ENCODE measurements at places on chromosomes 3 and 15. TPM values are rescaled to one million over a fixed set of nuclear protein-coding genes. Genes with fewer than 3 reads are reported as not detected.

MCF2L2 gene
- 2.0 TPM for total RNA-seq

ATP13A5 gene
- total RNA-seq, result not detected

OXTR gene
- 0.25 TPM for total RNA-seq

SERPINI2 gene
- not detected for total RNA-seq

NTRK3 gene
- total RNA-seq, result 4.9 TPM

DNA sequence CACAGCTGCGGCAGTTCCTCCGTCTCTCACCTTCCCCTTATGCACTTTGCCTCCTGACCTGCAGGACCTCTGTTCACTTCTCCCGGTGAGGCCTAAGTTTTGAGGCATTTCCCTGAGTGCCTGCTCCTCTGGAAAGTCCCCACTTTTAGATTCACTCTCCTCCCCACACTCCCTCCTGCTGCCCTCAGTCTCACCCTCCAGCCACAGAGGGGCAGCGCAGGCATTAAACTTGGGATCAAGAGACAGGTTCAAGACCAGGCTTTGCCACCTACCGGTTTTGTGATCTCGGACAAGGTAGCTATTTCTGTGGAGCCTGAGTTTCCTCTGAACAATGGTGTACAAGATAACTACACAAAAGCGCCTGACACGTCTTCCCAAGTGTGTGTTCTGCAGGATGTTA lies 19.4 kb downstream of the SLC6A11 start:
- no peaks in the 10 kb centered on the region for H3K36me3 ChIP-seq
- no peak for DNase-seq
- no peak overlapping the region for H3K27ac ChIP-seq

GRCh38 chr15:74053517-74053916 lies 28.8 kb downstream of the GOLGA6A start:
- peak overlapping the region; percentile 68 for H3K27ac ChIP-seq
- no peaks in the 10 kb centered on the region for H3K27me3 ChIP-seq
- no peak for DNase-seq
- no peak overlapping the region for H3K4me3 ChIP-seq

- H3K4me1 ChIP-seq, result peaks cover 13% of the 10 kb centered on the region
- H3K27ac ChIP-seq, result peak overlapping the region; percentile 51
- DNase-seq, result no peak
- no peaks in the 10 kb centered on the region for H3K27me3 ChIP-seq
Observed at GRCh38 chr15:95557226-95558046, 773.1 kb upstream of the NR2F2 start.

DNA sequence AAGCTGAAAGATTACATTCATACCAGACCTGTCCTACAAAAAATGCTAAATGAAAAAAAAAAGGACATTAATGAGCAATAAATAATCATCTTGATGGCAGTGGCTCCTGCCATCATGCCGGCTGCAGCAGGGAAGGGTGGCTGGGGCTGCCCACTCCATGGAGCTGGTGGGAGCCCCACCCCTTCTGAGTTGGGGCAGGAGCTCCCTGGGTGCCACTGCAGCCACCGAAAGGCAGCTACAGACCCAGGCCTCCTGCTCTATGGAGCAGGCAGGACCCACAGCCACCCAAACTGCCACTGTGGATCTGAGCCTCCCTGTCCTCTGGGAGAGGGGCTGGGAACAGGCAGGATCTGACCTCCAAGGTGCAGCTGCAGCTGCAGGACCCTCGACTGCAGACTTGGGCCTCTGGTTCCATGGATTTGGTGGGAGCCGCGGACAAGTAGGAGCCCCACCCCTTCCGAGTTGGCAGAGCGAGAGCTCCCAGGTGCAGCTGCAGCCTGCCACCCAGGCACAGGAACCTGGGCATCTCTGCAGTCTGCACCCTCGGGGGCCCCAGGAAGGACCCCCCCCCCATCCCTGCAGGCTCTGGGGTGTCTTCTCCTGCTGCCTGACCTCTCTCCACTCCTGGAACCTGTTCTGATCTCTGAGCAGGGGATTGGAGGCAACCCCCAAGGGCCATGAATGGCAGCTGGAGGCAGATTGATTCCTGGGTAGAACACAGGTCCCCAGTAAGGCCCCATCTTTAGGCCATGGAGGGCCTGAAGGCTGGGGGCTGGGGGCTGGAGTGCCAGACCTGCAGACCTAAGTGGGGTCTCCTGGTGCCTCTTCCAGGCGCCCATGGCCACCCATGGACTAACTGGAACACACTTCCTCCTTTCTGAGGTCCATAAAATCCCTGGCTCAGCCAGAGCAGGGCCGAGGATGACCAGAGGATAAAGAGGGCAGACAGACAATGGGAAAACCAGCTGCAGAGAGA lies 70.4 kb upstream of the TTC14 start:
- no peak overlapping the region for H3K27ac ChIP-seq
- no peak overlapping the region for H3K4me3 ChIP-seq
- no peaks in the 10 kb centered on the region for H3K4me1 ChIP-seq

DNA sequence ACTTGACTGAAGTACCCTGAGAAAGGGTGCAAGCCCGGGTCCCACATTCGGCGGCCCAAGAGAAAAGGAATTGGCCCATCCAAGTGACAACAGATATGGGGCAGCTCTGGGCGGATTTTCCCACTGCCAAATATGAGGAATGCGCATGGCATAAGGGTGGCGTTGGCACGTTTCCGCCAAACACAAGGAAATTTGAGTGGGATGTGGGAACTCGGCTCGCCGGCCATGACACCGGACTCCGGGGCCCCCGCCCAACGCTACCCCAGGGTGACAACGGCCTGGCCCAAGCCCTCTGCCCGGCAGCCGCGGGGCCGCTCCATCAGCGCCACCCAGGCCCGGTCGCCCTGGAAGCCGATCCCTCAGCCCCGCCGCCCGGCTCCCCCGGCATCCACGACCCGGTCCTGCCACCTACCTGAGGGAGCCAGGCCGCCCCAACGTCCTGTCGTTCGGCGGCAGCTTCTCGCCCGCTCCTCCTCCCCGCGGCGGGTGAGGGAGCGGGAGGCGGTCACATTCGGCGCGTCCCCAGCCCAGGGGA lies 449 bp downstream of the RAF1 start:
- H3K27ac ChIP-seq, result peak overlapping the region; percentile 100
- H3K36me3 ChIP-seq, result no peaks in the 10 kb centered on the region
- H3K4me3 ChIP-seq, result peak overlapping the region; percentile 99
- H3K4me1 ChIP-seq, result peaks cover 41% of the 10 kb centered on the region

DNA sequence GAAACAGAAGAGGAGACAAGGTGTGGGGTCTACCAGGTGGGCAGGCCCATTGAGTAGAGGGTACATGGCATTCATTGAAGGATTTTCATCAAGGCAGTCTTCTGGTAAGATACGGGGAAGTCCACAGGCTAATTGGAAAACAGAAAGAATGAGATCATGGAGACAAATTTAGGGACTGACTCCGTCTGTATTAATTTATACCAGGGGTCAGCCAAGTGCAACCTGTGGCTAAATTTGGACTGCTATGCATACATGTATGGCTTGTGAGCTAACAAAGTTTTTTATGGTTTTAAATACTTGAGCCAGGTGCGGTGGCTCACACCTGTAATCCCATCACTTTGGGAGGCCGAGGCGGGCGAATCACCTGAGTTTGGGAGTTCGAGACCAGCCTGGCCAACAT lies 21.1 kb upstream of the SNRPN start:
- H3K36me3 ChIP-seq, result no peaks in the 10 kb centered on the region
- no peak for DNase-seq
- H3K27me3 ChIP-seq, result no peaks in the 10 kb centered on the region
- H3K4me1 ChIP-seq, result no peaks in the 10 kb centered on the region
- H3K4me3 ChIP-seq, result no peak overlapping the region

DNA sequence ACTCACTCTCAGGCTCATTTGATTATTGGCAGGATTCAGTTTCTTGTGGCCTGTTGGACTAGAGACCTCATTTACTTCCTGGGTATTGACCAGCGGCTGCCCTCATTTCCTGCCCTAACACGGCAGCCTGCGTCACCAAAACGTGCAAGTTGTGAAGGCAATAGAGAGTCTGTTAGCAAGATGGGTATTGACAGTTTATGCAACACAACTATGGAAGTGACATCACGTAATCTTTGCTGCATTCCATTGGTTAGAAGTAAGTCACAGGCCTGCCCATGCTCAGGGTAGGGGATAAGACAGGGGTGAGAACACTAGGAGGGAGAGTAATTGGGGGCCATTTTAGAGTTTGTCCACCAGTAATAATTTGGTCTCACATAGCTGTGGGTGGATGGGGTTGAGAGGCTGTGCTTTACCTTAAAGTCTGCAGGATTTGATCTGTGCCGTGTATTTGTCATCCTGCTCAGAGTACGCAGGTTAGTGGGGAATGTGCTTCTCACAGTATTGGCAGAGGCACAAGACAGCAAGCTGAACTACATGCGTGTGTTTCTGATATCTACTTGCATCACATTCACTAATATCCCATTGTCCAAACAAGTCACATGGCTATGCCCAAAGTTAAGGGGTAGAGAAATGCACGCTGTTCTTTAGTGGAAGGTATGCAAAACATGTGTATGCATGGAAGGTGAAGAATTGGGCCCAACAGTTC lies 83.3 kb downstream of the EDEM1 start:
- H3K4me1 ChIP-seq, result no peaks in the 10 kb centered on the region
- no peaks in the 10 kb centered on the region for H3K27me3 ChIP-seq
- H3K27ac ChIP-seq, result no peak overlapping the region

GRCh38 chr3:53646723-53647122 lies 152.3 kb downstream of the CACNA1D start:
- DNase-seq, result no peak
- H3K36me3 ChIP-seq, result no peaks in the 10 kb centered on the region
- H3K4me1 ChIP-seq, result no peaks in the 10 kb centered on the region
- H3K4me3 ChIP-seq, result no peak overlapping the region
- H3K27me3 ChIP-seq, result no peaks in the 10 kb centered on the region

DNA sequence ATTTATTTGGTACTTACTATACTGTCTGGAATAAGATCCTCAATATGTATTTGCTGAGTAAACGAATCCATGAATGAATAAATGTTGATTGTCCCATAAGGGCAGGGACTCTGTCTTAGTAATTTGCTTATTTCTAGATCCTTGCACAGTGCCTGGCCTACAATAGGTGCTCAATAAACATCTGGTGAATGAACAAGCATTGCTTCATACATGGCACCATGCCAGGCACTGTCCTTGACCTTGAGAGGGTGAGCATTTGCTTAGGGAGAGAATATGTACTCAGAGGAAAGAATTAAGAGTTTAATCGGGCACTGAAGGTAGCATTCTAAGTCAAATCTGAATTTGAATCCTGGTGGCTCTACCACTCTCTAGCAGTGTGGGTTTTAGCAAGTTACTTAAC lies 282.1 kb downstream of the THSD4 start:
- peaks cover 18% of the 10 kb centered on the region for H3K4me1 ChIP-seq
- H3K27ac ChIP-seq, result no peak overlapping the region
- H3K4me3 ChIP-seq, result no peak overlapping the region
- no peaks in the 10 kb centered on the region for H3K36me3 ChIP-seq
- no peak for DNase-seq

GRCh38 chr3:20185331-20185678 lies 701 bp downstream of the SGO1 start:
- peak overlapping the region; percentile 72 for H3K4me3 ChIP-seq
- peaks cover 16% of the 10 kb centered on the region for H3K4me1 ChIP-seq
- no peaks in the 10 kb centered on the region for H3K27me3 ChIP-seq
- DNase-seq, result no peak

DNA sequence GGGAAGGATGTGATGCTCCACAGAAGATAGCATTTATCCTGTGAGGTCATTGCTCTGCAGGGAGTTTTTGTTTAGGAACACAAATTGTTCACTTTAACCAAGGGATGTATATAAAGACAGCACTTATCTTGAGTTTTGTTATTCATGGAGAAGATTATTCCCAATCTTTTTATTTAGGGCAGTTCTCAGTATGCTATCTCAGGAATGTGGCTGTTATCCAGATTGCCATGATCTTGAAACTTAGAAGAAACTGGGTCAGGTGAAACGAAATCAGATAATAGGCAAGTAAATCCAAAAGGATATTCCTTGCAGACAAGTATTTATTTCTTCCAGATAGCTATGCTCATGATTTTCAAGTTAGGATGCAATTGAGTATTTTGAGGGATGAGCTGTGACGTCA lies 19.3 kb upstream of the TMEM42 start:
- DNase-seq, result no peak
- H3K27me3 ChIP-seq, result no peaks in the 10 kb centered on the region
- H3K36me3 ChIP-seq, result no peaks in the 10 kb centered on the region
- H3K4me1 ChIP-seq, result peaks cover 6% of the 10 kb centered on the region
- H3K4me3 ChIP-seq, result no peak overlapping the region

DNA sequence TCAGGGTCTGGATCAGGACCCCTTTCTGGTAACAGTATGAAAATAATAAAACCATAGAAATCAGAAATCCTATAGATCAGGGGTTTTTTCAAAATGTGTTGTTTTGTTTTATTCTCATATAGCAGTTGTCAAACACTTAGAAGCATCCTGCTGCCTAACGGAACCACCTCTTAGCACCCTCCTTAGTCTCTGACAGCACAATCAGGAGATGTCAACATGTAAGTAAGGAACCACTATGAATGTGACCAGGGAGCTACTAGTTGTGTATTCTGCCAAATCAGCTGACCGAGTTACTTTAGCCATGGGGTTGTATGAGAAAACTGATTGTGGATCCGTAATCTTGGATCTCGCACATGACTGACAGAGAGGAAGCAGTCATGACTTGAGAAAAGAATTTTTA lies 22.2 kb downstream of the CCDC39 start:
- H3K4me1 ChIP-seq, result no peaks in the 10 kb centered on the region
- no peaks in the 10 kb centered on the region for H3K27me3 ChIP-seq
- H3K4me3 ChIP-seq, result no peak overlapping the region
- H3K27ac ChIP-seq, result no peak overlapping the region
- H3K36me3 ChIP-seq, result no peaks in the 10 kb centered on the region
- DNase-seq, result no peak

- no peak overlapping the region for H3K27ac ChIP-seq
- no peak overlapping the region for H3K4me3 ChIP-seq
- H3K27me3 ChIP-seq, result no peaks in the 10 kb centered on the region
Observed at GRCh38 chr3:100269410-100270214, 8.8 kb downstream of the TBC1D23 start.

- peak overlapping the region; percentile 74 for H3K27ac ChIP-seq
- H3K36me3 ChIP-seq, result no peaks in the 10 kb centered on the region
- DNase-seq, result no peak
- H3K27me3 ChIP-seq, result no peaks in the 10 kb centered on the region
- peaks cover 84% of the 10 kb centered on the region for H3K4me1 ChIP-seq
- H3K4me3 ChIP-seq, result no peak overlapping the region
Observed at GRCh38 chr15:22960556-22960955, 19.6 kb downstream of the CYFIP1 start.

DNA sequence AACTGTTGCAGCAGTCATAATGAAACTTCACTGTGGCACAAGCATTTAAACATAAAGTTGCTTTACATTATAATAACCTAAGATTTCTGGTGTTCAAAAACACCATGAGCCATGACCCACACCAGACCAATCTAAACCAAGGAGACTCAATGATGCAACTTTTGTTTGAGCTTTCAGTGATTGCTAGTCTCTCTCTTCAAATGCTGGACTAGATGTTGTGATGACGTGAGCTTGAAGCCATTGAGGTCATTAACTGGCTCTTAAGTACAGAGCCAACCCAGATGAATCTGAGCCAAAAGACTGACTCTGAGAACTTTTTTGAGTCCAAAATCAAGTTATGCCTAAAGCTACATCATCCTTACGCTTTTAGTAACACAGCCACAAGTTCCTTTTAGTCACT lies 36.5 kb downstream of the ATR start:
- DNase-seq, result no peak
- H3K4me3 ChIP-seq, result no peak overlapping the region
- H3K4me1 ChIP-seq, result no peaks in the 10 kb centered on the region
- no peaks in the 10 kb centered on the region for H3K27me3 ChIP-seq
- no peak overlapping the region for H3K27ac ChIP-seq

GRCh38 chr3:112456147-112456546 lies 43.1 kb downstream of the BTLA start:
- H3K4me1 ChIP-seq, result no peaks in the 10 kb centered on the region
- H3K27me3 ChIP-seq, result no peaks in the 10 kb centered on the region
- no peaks in the 10 kb centered on the region for H3K36me3 ChIP-seq

Measured in vagina (tissue), 2 donors.